Activated naive CD4-positive, alpha-beta T cell treated with anti-CD3 and anti-CD28 coated beads for 36 hours (primary cell): ENCODE measurements at places on chromosomes 5 and 9. TPM values are rescaled to one million over a fixed set of nuclear protein-coding genes. Genes with fewer than 3 reads are reported as not detected.

GRCh38 chr9:89754193-89754592 is 149.4 kb downstream of the GADD45G start:
- peaks cover 5% of the 10 kb centered on the region for H3K4me1 ChIP-seq
- H3K27me3 ChIP-seq: no peaks in the 10 kb centered on the region
- H3K27ac ChIP-seq: no peak overlapping the region

GRCh38 chr9:17398350-17398749 is 180.5 kb upstream of the SH3GL2 start:
- H3K27ac ChIP-seq: no peak overlapping the region
- no peaks in the 10 kb centered on the region for H3K27me3 ChIP-seq
- no peak for DNase-seq
- no peak overlapping the region for H3K4me3 ChIP-seq
- no peaks in the 10 kb centered on the region for H3K36me3 ChIP-seq

- H3K27ac ChIP-seq: no peak overlapping the region
- H3K27me3 ChIP-seq: peaks cover 3% of the 10 kb centered on the region
- H3K36me3 ChIP-seq: no peaks in the 10 kb centered on the region
Measured at GRCh38 chr9:36823934-36824333, 210.1 kb downstream of the PAX5 start.

The SLC27A6 gene
- not detected for total RNA-seq

- no peaks in the 10 kb centered on the region for H3K4me1 ChIP-seq
- no peaks in the 10 kb centered on the region for H3K36me3 ChIP-seq
- peaks cover 3% of the 10 kb centered on the region for H3K27me3 ChIP-seq
- no peak overlapping the region for H3K4me3 ChIP-seq
- no peak overlapping the region for H3K27ac ChIP-seq
Measured at GRCh38 chr9:38185647-38186403, 116.8 kb upstream of the SHB start.

- peaks cover 23% of the 10 kb centered on the region for H3K36me3 ChIP-seq
- no peaks in the 10 kb centered on the region for H3K27me3 ChIP-seq
- DNase-seq: no peak
- no peaks in the 10 kb centered on the region for H3K4me1 ChIP-seq
- no peak overlapping the region for H3K27ac ChIP-seq
Measured at GRCh38 chr9:123658792-123659191, 271.1 kb downstream of the DENND1A start.

GRCh38 chr9:34744295-34745221 is 34.6 kb upstream of the CCL21 start:
- DNase-seq: no peak
- H3K4me3 ChIP-seq: no peak overlapping the region
- peaks cover 14% of the 10 kb centered on the region for H3K27me3 ChIP-seq
- H3K36me3 ChIP-seq: no peaks in the 10 kb centered on the region
- H3K27ac ChIP-seq: no peak overlapping the region

GRCh38 chr5:17732351-17732923 is 98.2 kb downstream of the TAF11L14 start:
- no peaks in the 10 kb centered on the region for H3K4me1 ChIP-seq
- H3K27me3 ChIP-seq: no peaks in the 10 kb centered on the region
- H3K36me3 ChIP-seq: no peaks in the 10 kb centered on the region
- DNase-seq: no peak
- no peak overlapping the region for H3K27ac ChIP-seq
- no peak overlapping the region for H3K4me3 ChIP-seq

The PCDHGB4 gene
- total RNA-seq: not detected

DNA sequence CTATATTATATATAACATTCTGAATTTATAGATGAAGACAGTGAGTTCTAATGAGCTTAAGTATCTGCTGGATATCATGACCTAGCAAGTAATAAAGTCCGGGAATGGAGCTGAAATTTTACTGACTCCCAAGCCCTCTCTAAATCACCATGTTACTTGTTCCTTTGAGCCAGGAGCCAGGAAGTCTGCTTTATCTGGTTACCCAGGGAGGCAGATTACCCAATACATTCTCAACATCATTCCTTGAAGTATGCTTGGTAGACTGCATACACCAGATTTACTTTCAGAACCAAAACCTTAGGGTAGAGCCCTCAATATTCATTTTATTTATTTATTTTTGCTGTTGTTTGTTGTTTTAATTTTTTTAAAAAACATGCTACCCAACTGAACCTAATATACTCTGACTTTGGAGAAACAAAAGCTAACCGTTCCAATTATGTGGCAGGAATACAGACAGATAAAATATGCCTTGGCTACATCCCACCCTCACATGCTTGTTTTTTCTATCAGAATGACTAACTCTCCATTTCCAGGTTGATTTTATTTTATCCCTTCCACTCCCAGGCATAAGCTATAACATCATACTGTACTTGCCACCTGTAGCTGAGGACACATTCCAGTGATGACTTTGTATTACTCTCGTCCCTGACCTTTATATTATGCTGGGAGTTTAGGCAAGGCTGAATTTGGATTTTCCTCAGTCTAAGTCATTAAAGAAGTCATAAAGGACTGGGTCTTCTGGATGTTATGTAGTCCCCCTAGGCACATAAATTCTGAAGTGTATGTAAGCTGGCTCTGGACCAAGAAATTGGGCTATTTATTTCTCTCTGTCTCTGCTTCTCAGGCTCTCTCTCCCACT is 82.0 kb downstream of the YIPF5 start:
- H3K27ac ChIP-seq: no peak overlapping the region
- H3K4me3 ChIP-seq: no peak overlapping the region
